Brain pericyte (primary cell): ENCODE measurements at places on chromosomes 11 and 22.

GRCh38 chr11:84211896-84212295 lies 925.7 kb upstream of the CCDC90B start:
- DNase-seq: no peak

DNA sequence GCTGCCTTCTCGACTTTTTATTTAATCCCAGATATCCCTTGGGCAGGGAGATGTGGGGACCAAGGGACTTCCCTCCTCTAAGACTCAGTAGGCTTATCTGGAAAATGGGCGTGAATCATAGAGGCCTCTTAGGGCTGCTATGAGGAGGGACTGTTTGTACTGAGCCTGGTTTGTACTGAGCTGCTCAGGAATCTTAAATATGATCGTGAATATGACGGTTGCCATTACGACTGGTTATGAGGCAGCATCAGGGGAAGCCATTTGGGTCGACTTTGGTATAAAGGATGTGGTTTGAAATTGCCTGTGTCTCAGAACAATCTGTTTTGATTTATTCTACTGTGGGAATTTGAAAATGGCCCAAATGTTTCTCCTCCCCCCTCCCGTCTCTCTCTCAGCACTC lies 20.6 kb downstream of the TSPAN18 start:
- DNase-seq: no peak

DNA sequence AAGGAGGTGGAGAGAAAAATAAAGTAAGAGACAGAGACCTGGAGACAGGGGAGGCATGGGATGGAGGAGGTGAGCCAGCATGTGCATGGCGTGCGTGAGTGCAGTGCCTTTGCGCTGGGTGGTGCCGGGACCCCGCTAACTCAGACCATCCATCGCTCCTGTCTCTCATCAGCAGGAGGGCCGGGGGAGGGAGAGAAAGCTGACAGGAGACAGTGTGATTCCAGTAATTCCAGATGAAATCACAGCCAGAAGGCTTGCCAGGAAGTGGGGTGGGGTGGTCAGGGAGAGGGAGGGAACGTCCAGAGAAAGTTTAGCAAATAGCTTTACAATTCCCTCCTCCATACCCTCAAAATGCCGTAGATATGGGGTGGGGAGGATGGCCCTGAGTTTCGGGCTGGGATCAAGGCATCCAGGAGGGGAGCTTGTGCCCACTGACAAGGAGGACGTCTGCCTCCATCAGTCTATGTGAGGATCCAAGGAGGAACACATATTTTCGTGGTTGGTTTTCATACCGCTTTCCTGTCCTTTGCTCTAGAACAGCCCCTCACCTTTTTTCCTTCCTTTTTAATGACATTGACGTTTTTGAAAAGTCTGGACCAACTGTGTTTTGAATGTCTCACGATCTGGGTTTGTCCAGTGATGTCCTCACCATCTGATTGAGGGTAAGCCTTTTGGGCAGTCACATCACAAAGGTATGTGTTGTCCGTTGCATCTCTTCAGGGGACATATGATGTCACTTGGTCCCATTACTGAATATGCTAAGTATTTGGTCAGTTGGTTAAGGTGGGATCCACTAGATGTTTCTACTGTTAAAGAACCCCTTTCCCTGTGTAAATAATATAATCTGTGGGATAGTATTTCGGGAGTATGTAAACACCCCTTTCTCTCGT lies 567.3 kb downstream of the MIAT start:
- peak; percentile 92 for DNase-seq

DNA sequence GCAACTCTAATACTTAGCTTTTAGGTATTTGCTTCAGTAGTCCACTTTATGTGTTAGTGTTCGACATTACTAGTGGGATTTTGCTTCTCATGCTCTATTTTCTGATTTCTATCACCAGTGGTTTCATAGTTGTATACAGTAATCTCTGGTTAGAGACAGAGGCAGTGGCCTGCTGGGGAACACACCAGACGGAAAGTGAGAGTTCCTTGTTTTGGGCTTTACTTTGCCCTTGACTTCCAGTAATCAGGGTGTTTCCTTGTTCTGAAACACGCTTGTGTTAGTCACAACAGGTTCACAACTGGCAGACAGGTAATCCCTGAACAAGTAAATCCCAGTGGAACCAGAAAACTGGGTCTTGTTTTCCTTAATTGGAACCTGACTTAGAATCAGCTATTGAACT lies 56.0 kb downstream of the PACS1 start:
- DNase-seq: no peak

GRCh38 chr11:11961399-11962028 lies 46.9 kb downstream of the DKK3 start:
- DNase-seq: no peak

GRCh38 chr22:45672564-45673481 lies 1.2 kb downstream of the ATXN10 start:
- DNase-seq: no peak

- no peak for DNase-seq
Measured at GRCh38 chr11:72103754-72104167, 664 bp upstream of the LAMTOR1 start.

GRCh38 chr22:26610996-26611395 lies 6.8 kb downstream of the CRYBB1 start:
- no peak for DNase-seq

- no peak for DNase-seq
Measured at GRCh38 chr11:15624701-15625100, 510.0 kb downstream of the INSC start.

GRCh38 chr22:36182857-36183256 lies 18.8 kb downstream of the APOL4 start:
- no peak for DNase-seq

DNA sequence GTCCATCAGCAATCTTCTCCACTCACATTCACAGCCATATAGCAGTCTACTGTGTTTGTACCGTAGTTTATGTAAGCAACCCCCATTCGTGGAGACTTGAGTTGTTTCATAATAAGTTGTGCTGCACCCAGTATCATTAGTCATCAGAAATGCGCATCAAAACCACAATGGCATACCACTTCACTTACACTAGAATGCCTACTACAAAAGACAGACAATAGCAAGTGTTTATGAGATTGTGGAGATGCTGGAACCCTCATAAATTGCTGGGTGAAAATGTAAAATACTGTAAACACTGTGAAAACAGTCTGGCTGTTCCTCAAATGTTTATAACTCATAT lies 133.3 kb downstream of the ATXN10 start:
- peak; percentile 77 for DNase-seq
